NCI-H460 (cell line): ENCODE measurements at places on chromosomes 5 and 9. TPM values are rescaled to one million over a fixed set of nuclear protein-coding genes. Genes with fewer than 3 reads are reported as not detected.
A peak's percentile ranks its signal among the peaks of the same experiment; 100 is the strongest.

The NRARP gene
- 5.1 and 8.9 TPM in 2 replicates for total RNA-seq

The PCDHGB1 gene
- total RNA-seq = 1.1 and 2.6 TPM in 2 replicates

The LECT2 gene
- total RNA-seq = not detected in 2 replicates

The SURF4 gene
- total RNA-seq = 212 and 214 TPM in 2 replicates

The KIAA0825 gene
- 13.0 and 13.2 TPM in 2 replicates for total RNA-seq

The IL3 gene
- not detected in 2 replicates for total RNA-seq

The PHYHD1 gene
- not detected in 2 replicates for total RNA-seq

The SMIM33 gene
- total RNA-seq = not detected in 2 replicates

The SPINK13 gene
- 1.3 and 2.8 TPM in 2 replicates for total RNA-seq

The NAA35 gene
- total RNA-seq = 28.1 and 32.8 TPM in 2 replicates

The BARHL1 gene
- total RNA-seq = not detected in 2 replicates

GRCh38 chr9:86902991-86903733, 44.1 kb downstream of the GAS1 start:
- DNase-seq = no peak

DNA sequence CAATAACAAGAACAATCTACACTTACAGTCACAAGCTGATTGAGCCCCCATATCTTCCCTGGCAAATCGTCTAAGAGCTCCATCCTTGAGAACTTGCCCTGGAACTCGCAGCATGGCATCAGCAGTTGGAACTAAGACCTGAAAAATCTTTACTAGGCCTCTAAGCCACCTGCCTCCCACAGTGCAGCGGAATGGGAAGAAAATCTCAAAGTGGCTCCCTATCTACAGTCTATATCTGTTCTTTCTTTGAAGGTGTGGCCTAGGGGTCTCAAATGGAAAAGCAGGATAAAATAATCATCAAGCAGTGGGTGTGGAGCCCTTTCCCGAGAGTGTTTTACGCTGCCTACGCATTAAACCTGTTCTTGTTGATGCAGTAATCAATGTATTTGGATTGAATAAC, 343.0 kb downstream of the GLIS3 start:
- no peak for DNase-seq

- no peak for DNase-seq
Observed at GRCh38 chr9:76336027-76336426, 58.2 kb downstream of the RFK start.

DNA sequence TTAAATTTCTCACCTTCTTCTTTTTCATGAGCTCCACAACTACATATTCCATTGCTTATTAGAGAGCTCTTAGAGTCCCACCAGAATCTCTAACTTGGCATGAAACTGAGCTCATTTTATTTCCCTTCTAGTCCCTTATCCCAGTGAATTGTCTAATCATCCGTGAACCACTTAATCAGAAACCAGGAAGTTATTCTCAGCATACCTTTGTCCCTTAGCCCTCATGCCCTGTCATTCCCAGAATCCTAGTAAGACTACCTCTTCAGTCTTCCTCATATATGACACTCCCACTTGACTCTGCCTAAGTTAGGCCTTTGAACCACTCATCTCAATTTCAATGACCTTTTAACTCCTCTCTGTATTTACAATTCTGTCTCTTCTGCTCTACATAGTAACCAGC, 93.0 kb upstream of the PAPPA start:
- DNase-seq = no peak

- no peak for DNase-seq
Observed at GRCh38 chr9:108691614-108692013, 164.2 kb downstream of the ACTL7B start.

GRCh38 chr5:6838736-6839135, 125.5 kb downstream of the TENT4A start:
- no peak for DNase-seq

- no peak for DNase-seq
Observed at GRCh38 chr5:132055808-132056609, 4.4 kb upstream of the IL3 start.

DNA sequence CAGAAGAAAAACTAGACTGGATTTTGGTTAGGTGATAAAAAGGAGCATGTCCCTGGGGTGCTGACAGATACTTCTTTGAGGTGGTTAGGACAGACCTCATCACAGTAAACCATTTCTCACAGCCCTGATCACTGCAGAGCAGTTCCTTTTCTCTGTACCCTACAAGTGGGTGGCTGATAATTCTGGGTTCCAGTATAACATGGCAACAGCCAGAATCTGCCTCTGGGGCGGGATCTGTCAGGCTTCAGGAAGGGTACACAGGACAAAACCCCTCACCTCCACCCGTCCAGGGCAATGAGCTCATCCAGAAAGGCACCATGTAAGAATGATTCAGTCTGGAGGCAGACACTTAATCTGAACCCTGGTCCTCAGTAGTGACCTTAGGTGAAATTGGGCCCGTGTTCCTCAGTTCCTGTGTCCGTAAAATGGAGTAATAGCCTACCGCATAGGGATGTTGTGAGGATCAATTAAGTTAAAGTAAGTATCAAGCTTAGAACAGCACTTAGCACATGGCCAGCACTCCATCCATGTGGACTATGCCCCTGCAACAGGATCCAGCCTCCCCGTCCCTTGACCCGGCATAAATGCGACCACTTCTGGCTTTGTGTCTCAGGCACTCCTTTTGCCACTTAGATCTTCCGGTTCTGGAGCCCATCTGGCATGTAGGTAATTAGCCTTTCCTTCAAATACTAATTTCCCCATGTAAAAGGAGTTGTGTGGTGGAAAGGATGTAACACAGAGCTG, 129.2 kb downstream of the LHFPL2 start:
- no peak for DNase-seq

- peak; percentile 82 for DNase-seq
Observed at GRCh38 chr9:104091708-104092107, 2.4 kb upstream of the SMC2 start.

- no peak for DNase-seq
Observed at GRCh38 chr5:162384225-162384624, 316.7 kb downstream of the GABRG2 start.

DNA sequence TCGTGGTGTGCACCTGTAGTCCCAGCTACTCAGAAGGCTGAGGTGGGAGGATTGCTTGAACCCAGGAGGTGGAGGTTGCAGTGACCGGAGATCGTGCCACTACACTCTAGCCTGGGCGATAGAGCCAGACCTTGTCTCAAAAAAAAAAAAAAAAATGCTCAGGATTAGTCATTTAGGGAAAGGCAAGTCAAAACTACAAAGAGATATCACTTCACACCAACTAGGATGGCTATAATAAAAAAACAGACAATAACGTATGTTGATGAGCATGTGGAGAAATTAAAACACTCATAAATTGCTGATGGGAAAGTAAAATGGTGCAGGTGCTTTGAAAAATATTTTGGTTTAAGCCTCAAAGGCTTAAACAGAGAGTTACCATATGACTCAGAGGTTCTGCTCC, 6.3 kb upstream of the ANKRD34B start:
- no peak for DNase-seq

DNA sequence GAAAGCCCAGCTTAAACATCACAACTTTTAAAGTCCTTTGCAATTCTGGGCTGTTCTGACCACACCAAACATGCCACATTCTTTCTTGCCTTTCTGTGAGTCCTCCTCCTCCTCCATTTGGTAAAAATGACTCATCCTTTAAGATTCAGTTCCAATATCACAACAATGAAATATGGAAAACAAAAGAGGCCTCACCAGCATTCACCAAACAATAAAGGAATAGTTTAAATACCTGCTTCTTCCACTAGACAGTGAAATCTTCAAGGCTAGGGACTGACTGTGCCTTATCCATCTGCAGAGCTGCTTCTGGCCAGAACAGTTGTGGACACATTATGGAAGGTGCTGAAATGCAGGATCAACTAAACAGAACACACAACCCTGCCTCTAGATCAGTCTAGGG, 36.0 kb downstream of the NR6A1 start:
- no peak for DNase-seq

- DNase-seq = no peak
Observed at GRCh38 chr5:175829813-175830585, 41.4 kb upstream of the CPLX2 start.

- peak; percentile 87 for DNase-seq
Observed at GRCh38 chr9:108565651-108566378, 290.0 kb downstream of the ACTL7B start.

DNA sequence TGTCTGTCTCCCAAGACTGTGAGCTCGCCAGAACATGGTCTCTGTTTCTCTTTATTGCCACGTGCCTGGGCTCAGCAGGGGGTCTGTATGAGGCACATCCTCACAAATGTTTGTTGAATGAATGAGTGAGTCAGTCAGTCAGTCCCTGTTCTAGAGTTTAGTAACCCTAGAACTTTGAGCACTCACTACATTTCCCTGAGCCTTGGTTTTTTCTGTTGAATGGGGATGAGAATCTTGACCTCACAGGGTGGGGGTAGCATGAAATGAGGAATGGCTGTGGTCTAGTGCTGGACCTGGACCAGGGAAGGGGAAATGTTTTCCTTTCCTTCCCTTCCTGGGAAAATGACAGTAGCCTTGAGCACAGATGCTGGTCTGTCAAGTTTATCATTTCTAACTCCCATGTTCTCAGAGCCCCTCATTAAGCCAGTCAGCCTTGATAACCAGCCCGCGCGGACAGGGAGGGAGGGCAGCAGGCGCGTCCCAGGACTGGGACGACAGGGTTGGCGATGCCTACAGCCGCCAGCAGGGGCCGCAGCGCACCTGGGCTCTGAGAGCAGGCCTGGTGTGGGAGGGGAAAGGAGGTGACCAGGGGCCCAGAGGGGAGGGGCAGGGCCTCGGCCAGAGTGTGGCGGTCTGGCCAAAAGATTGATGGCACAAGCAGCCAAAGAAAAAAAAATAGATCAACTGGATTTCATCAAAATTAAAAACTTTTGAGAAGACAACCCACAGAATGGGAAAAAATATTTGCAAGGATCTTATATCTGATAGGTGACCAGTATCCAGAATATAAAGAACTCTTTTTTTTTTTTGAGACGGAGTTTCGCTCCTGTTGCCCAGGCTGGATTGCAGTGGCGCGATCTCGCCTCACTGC, 24.1 kb upstream of the WNK2 start:
- DNase-seq = peak; percentile 81

GRCh38 chr5:165521816-165522610, 2016.6 kb downstream of the MAT2B start:
- no peak for DNase-seq

DNA sequence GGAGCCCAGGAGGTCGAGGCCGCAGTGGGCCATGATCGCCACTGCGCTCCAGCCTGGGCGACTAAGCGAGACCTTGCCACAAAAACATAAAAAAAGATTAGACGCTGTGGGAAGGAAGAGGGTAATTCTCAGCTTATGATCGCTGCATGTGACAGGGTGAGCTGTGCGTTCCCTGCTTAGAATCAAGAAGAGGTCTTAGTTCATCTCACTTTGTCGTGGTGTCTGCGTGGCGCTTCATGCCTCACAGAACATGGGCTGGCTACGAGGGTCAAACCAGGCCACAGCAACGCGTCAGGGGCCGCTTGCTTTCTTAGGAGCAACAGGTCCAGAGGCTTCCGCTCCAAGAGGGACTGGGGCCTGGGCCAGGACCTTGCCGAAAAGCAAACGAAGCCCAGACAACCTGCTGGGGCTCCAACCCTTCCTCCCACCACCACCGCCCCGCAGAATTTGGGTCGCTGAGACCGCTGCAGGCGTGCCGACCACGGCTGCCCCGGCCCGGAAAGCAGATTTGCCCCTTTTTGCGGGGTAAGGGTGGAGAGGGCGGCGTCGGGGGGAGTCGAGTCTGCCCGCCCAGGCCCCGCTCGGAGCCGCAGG, 10.0 kb upstream of the GRIN1 start:
- no peak for DNase-seq

DNA sequence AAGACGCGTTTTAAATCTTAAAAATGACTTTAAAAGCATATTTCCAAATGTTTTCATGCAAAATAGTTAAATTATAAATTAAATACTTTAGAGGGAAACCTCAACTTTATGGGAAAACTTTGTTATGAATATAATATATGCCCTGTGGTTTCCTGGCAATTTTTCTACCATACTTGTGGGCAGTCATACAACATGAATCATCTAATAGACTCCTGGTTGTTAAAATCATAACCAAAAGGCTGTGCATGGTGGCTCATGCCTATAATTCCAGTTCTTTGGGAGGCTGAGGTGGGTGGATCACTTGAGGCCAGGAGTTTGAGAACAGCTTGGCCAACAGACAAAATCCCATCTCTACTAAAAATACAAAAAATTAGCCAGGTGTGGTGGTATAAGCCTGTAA, 18.2 kb downstream of the ATP10B start:
- DNase-seq = no peak

DNA sequence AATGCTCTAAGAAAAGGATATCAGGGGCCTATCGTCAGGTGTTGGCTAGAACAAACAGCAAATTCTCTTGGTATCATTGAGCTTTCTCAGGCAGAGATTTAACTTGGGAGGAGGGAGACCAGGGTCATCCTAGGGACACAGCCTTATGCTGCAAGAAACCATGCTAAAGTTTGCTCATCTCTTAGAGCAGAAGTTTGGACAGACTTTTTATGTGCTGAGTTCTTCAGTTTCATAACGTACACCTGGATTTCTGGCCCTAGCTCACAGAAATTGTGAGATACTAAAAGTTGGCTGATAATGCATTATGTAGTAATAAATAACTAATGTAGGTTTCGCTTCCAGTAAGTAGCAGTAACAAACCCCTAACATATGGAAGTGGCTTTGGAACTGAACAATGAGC, 1359.8 kb upstream of the CDH9 start:
- no peak for DNase-seq
